ENCODE measurements at places on chromosomes 1 and 21. TPM values are rescaled to one million over a fixed set of nuclear protein-coding genes. Genes with fewer than 3 reads are reported as not detected.

Gene WARS2
- 6.6 TPM for total RNA-seq

Gene DNAJB4
- 14.9 TPM for total RNA-seq

Gene SERINC2
- 14.0 TPM for total RNA-seq

Gene CD164L2
- total RNA-seq = 0.13 TPM

Gene MX2
- 56.7 TPM for total RNA-seq

Gene CFHR2
- total RNA-seq = not detected

Gene S100A7
- not detected for total RNA-seq

Gene TNFRSF18
- 4.3 TPM for total RNA-seq

Gene KLHDC9
- 7.6 TPM for total RNA-seq

Gene HHIPL2
- 14.7 TPM for total RNA-seq

Gene CXADR
- 24.7 TPM for total RNA-seq

Gene DTL
- total RNA-seq = 26.7 TPM

Gene CHIT1
- not detected for total RNA-seq

Gene HTR1D
- total RNA-seq = 3.5 TPM

Gene SYT14
- not detected for total RNA-seq

Gene SERPINC1
- 0.64 TPM for total RNA-seq

Gene MYCL
- total RNA-seq = 2.0 TPM

Gene GRHL3
- total RNA-seq = 16.7 TPM

Gene SPRR1A
- total RNA-seq = not detected

Gene TRPM2
- 0.26 TPM for total RNA-seq

Gene FOXO6
- 2.5 TPM for total RNA-seq

Gene PADI4
- not detected for total RNA-seq

Gene SORT1
- total RNA-seq = 25.1 TPM

Gene TEDDM1
- not detected for total RNA-seq

Gene SH2D1B
- total RNA-seq = not detected

Gene DNM3
- total RNA-seq = 0.46 TPM

Gene ELF3
- total RNA-seq = 126 TPM

Gene RALGPS2
- 5.4 TPM for total RNA-seq

All from Panc1 (cell line).